ENCODE measurements at places on chromosomes 3 and 15.
A peak's percentile ranks its signal among the peaks of the same experiment; 100 is the strongest.

DNA sequence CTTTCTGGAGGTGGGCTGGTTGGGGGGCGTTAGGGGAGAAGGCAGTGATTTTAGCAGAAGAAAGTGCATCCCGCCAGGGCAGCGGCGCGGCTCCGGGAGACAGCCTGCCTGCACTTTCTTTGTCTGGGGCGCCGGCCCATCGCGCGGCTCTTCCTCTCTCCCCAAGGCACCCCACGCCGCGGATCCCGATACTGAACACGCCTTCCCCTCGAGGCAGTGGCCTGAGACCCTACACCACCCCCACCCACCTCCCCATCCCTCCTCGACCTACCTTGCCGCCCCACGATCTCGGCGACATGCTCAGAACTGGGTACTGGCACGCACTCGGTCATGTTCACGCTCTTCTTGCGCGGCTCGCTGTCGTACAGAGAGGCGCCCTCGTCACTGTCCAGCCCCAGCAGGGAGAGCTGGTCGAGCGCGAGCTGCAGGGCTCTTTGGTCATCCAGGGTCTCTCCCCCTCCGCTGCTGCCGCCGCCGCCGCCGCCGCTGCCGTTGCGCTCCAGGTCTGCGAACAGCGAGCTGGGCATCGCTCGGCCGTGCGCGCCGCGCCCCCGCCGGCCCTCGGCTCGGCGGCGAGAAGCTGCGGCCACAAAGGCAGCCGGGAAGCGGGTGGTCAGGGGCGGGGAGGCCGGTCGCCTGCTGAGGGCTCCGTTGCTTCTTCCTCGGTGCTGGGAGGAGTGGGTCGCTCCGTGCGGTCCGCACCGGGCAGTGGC is 483 bp downstream of the MEX3B start:
- DNase-seq: peak; percentile 67

DNA sequence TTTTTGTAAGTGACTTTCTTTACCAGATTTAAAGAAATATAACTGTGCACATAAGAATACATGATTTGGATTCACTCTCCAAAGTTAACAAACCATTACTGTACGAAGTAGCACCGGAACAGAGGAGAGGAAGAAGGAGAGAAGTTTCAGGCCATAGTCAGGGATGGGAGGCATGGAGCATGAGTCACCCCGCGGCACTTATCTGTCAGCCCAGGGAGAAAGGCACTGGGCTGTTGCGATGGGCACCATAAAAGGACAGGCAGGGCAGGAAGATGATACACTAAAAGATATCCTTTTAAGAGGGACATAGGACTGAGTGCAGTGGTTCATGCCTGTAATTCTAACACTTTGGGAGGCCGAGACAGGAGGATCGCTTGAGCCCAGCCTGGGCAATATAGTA is 37.0 kb downstream of the TTC23 start:
- DNase-seq: peak; percentile 40

GRCh38 chr3:184059424-184059823 is 6.6 kb downstream of the HTR3C start:
- DNase-seq: no peak

- no peak for DNase-seq
Observed at GRCh38 chr3:78940128-78940527, 827.7 kb downstream of the ROBO1 start.

DNA sequence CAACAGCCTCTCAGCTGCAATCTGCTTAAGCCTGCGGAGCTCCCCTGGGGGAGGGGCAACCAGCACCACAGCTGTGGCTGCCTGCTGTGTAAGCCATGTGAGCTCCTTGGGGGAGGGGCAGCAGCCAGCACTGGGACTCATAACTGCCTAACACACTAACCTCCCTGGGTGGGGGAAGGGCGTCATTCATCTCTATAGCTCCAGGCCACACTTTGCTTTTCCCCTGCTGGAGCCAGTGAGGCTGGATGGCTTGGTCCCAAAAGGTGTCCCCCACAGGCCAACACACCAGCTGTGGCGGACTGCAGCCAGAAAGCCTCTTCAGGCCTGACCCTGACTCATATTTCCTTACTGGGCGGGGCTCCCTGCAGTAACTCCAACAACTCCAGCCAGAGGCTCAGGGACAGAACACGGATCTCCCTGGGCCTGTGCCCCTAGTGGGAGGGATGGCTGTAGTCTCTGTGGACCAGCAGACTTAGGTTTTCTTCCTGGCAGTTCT is 129.8 kb downstream of the PPM1L start:
- peak; percentile 97 for DNase-seq

DNA sequence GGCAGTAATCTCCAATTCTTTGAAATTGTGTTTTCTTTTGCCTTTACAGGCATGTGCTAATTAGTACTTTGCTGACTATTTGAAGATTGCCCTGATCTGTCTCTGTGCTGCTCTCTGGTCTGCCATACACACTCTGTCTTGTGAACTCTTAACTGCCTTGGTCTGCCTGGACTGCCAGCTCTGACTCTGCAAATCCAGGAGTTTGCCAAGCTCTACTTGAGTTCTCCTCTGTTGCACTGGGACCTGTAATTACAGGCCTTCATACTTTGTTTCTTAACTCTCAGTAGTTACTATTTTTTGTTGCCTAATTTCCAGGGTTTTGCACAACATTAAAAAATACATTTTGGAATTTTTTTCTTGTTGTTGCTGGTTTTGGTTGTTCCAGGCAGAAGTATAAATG is 155.0 kb downstream of the RSRC1 start:
- DNase-seq: peak; percentile 28

- no peak for DNase-seq
Observed at GRCh38 chr15:65183865-65184159, 1.3 kb downstream of the CLPX start.

DNA sequence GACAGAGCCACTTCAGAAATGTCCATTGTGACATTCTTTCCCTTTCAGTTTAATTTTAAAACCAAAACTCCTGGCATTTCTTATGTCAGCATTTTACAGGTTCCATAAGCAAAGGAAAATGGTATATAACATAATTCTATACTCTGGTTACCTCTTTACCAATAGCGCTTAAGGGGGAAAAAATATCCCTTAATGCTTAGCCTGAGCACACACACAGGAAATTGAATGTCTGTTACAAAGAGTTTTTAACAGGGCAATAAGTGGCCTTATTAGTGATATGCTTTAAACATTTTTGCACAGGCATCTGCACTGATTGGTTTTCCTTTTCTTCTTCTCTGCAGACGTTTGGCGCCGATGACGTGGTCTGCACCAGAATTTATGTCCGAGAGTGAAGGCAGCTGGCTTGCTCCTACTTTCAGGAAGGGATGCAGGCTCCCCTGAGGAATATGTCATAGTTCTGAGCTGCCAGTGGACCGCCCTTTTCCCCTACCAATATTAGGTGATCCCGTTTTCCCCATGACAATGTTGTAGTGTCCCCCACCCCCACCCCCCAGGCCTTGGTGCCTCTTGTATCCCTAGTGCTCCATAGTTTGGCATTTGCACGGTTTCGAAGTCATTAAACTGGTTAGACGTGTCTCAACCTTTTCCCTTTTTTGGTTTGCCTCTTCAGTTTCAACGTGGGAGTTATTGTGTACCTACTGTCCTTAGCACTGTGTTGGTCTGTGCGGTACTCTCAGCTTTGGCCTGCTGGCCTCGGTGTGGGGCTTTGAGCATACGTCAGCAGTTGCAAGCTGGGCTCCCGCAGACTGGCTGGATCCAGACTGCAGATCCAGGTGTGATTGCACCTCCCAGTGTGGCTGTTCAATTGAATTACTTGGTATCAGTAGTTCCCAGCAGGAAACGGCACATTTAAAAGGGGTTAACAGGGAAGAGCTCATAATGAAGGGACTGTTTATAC is 7.7 kb downstream of the CRABP1 start:
- DNase-seq: no peak

DNA sequence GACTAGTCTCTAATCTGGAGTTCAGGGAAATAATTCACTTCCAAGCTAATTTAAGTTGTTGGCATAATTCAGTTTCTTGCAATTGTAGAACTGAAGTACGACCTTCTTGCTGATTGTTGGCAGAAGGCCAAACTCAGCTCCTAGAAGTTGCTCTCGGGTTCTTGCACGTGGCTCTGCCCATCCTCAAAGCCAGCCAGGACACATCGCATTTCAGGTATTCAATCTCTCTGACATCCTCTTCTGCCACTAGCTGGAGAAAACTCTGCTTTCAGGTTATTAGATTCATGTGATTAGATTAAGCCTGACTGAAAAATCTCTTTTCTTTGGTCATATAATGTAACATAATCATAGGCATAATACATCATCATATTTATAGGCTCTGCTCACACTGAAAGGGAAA is 362.0 kb downstream of the ZPLD1 start:
- DNase-seq: no peak

DNA sequence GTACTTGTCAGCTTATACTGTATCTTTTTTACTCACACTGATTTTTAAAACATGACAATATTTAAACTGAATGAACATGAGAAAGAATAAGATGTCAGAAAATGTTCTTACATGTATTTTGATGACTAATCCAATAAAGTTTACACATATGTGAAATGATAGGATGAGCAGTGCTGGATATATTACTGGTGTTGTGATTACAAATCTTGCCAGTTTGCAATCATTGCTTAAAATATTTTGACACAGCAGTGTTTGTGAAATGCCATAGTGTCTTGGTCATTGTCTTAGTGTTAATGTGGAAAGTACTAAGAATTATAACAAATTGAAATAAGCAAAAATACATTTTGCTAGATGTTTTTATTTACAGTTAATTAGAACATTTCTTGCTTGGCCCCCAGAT is 118.7 kb upstream of the MLF1 start:
- DNase-seq: no peak

- no peak for DNase-seq
Observed at GRCh38 chr3:18806633-18807032, 341.7 kb upstream of the KCNH8 start.

GRCh38 chr3:72614394-72615074 is 233.7 kb downstream of the SHQ1 start:
- DNase-seq: no peak

- DNase-seq: no peak
Observed at GRCh38 chr15:44656298-44656697, 7.2 kb downstream of the SPG11 start.

GRCh38 chr3:67866571-67866970 is 212.2 kb upstream of the SUCLG2 start:
- no peak for DNase-seq

DNA sequence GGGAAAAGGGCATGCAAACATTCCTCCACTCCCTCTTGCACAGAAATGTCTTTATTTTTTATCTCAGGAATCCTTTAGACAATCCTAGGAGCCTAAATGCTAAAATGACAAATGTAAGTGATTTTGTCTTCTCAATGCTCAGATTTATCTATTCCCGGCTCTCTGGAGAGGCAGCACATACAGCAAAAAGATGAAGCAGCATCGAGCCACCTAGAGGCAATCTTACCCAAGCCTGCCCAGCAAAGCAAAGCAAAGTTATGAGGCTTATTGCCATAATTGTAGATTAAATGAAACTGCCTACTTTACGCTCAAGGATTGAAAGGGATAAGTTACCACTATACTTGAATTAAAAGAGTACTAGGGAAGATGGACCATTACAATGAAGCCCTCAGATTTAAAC is 750.4 kb upstream of the NR2F2 start:
- DNase-seq: no peak

- DNase-seq: no peak
Observed at GRCh38 chr3:112002096-112002971, 3.6 kb downstream of the TAGLN3 start.

DNA sequence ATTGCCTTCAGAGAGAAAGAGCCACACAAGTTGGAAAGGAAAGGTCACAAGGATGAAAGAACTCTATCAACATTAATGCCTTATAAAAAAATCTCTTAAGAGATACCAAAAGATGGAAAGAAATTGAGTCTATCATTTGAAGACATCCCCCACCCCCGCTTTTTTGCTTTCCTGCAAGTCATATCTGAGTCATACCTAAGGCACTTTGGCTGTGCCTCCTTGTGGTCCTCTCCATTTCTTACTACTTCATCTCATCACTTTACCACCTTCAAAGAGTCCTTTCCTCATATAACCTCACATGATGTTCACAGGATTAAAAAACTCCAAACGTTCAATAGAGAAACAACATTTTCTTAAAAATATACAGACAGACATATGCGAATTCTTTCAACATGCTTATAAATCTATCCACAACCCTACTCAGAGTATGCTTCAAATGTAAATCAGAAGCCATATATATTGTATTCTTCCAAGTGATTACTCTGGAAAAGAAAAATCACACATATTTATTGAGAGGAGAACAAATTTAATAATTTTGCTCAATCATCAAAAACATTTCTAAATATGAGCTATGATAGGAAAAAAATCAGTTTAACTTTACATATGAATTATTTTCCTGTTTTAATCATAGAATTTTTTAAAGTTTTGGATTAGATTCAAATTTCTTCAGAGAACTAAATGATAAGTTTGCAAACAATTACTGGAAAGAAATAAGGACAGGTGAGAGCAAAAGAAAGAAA is 1003.9 kb upstream of the CFAP20DC start:
- DNase-seq: no peak

DNA sequence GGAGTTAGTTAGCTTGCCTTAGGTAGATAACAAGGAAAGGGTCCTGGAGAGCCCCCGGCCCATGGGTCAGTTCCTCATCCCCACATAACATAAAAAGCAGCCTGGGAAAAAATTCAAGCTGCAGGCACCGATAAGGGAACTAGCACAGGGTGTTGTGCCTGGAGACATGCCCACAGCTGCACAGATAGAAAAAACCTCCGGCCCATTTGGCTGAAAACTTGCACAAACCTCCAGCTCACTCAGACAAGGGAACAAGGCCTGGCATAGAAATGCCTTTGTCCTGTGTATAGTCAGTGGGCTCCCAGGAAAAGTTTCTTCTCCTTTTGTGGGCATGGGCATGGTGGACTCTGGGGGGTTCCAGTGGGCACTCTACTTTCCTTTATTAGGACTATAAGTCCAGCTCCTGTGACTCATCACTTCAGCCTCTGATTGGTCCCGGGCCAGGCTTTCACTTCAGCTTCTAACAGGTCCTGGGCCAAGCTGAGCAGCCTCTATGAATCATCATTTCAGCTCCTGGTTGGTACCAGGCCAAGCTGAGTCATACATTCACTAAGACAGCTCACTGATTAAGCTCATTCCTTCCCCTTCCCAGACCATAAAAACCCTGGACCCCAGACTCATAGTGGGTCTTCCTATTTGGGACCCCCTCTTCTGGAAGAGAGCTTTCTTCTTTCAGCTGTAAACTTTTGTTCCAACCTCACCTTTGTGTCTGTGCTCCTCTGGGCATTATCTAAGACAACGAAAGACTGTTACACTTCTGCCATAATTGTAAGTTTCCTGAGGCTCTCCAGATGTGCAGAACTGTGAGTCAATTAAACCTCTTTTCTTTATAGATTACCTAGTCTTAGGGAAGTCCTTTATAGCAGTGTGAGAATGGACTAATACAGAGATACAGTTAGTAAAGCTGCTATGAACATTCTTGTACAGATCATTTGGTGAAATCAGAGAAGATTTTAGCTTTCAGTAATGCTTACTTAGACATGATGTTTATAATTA is 348.0 kb upstream of the DPPA4 start:
- DNase-seq: peak; percentile 67

GRCh38 chr3:117756563-117756962 is 1047.0 kb downstream of the TUSC7 start:
- no peak for DNase-seq

- peak; percentile 27 for DNase-seq
Observed at GRCh38 chr15:67177752-67178151, 76.7 kb downstream of the AAGAB start.

Measured in psoas muscle (tissue), 8 donors.